ENCODE measurements at places on chromosomes 6 and 20.
A peak's percentile ranks its signal among the peaks of the same experiment; 100 is the strongest.

GRCh38 chr6:165274611-165275010 lies 34.8 kb downstream of the C6orf118 start:
- DNase-seq = no peak

- no peak for DNase-seq
These were observed 19.6 kb downstream of the ZBTB46 start for GRCh38 chr20:63811491-63811875.

- no peak for DNase-seq
These were observed 47.3 kb downstream of the ZFAND3 start for GRCh38 chr6:37866590-37867507.

DNA sequence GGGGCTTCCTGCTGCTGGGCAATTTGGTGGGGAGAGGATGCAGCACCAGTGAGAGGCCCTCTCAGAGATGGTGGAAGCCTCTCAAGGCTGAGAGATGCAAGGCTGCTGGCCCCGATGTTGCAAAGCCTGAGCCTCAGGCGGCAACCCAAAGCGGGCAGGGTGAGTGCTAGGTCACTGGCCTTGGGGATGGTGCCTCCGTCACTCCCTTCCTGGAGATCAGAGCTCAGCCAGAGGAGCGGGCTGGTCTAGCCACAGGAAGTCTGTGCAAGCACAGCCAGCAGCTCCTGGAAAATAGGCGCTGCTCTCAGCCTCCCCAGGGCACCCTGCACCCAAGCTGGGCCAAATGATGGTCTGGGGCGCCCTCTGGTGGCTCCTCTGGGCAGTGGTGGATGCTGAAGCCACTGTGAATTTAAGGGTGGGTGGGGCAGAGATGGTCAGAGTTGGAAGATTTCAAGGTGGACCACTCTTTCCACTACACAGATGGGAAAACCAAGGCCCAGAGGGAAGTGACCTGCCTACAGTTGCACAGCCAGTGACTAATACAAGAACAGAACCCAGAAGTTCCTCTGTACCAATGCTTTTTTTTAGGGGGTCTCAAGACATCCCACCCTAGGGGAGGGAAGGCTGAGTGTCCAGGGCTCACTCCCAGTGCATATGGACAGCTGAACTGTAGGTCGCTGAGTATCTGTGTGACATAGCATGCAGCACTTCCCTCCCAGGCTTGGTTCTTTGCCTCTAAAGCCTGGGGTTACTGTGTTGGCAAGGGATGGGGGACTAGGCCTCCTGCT lies 20.8 kb downstream of the C20orf203 start:
- DNase-seq = peak; percentile 71

- DNase-seq = no peak
These were observed 74.0 kb upstream of the GLP1R start for GRCh38 chr6:38974389-38975151.

GRCh38 chr20:58130581-58130980 lies 97.9 kb downstream of the ANKRD60 start:
- DNase-seq = no peak

GRCh38 chr6:42406306-42407280 lies 45.1 kb downstream of the TRERF1 start:
- DNase-seq = no peak

- no peak for DNase-seq
These were observed 254.8 kb downstream of the CDC5L start for GRCh38 chr6:44642349-44642748.

- no peak for DNase-seq
These were observed 76.3 kb downstream of the MTFR2 start for GRCh38 chr6:136173519-136174507.

DNA sequence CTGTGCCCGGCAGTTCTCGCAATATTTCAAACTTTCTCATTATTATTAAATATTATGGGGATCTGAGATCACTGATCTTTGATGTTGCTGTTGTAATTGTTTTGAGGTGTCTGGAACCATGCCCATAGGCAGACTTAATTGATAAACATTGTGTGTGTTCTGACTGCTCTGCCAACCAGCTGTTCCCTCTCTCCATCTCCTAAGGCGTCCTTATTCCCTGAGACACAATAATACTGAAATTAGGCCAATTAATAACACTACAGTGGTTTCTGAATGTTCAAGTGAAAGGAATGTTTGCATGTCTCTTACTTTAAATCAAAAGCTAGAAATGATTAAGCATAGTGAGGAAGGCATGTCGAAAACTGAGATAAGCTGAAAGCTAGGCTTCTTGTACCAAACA lies 7.6 kb downstream of the MAPK14 start:
- DNase-seq = no peak

- DNase-seq = no peak
These were observed 216.2 kb upstream of the PRSS16 start for GRCh38 chr6:27031302-27031701.

DNA sequence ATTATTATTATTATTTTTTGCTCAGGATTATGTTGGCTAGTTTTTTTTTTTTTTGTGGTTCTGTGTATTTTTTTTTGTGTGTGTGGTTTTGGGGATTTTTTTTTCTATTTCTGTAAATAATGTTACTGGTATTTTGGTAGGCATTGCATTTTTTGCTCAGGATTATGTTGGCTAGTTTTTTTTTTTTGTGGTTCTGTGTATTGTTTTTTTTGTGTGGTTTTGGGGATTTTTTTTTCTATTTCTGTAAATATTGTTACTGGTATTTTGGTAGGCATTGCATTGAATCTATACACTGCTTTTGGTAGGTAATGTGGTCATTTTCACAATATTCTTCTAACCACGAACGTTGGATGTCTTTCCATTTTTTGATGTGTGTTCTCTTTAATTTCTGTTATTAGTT lies 17.4 kb downstream of the PHF3 start:
- no peak for DNase-seq

DNA sequence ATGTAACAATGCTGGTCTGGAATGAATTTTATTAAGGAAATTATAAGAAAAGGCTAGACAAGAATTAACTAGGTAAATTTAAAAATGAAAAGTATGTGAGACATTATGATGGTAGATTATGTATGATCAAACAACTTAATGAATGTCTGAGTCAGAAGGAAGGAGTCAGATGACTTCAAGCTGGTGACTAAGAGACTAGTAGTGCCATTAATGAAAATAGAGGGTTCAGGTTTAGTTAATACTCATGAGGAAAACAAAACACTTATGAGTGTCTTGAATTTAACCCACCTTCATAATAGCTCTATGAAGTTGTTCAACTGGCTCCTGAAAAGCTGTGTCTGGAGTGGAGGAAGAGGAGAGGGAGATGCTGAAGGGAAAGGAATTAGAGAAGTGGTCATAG lies 256.3 kb downstream of the ADGRB3 start:
- DNase-seq = no peak

DNA sequence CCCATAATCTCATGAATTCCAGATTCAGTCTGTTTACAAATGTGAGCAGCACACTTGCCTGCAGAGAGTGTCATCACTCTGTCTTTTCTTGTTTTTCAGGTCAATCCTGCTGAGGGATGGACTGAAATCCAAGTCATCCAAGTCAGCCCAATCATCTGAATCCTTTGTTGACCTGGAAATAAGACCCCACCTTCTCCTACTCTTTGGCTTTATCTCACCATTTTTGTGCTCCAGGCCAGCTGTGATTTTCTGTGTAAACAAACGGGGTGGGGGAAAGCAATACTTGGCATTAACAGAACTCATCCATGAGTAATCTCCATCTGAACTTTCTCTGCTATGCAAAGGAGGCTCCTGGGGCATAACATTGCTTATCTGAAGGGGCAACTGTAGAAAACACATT lies 16.9 kb upstream of the GSTA4 start:
- no peak for DNase-seq

DNA sequence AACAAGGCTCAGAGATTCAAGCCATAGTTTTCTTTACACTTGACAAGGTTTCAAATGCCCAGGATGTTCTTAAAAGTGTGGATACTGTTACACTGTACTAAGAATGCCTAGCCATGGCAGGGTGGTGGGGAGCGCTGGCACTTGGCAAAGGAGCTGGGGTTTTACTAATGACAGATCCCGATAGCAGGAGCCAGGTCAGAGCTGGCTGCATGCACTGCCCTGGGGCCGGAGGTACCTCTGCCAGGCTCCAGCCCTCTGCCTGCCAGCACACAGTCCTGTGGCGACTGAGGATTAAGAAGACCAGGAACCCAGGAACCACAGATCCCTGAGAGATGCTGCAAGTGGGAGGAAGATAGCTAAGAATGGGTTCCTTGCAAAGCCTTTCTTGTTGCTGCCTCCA lies 260.3 kb downstream of the ALDH8A1 start:
- DNase-seq = no peak

- DNase-seq = no peak
These were observed 124.1 kb upstream of the RPS6KA2 start for GRCh38 chr6:166751051-166751595.

DNA sequence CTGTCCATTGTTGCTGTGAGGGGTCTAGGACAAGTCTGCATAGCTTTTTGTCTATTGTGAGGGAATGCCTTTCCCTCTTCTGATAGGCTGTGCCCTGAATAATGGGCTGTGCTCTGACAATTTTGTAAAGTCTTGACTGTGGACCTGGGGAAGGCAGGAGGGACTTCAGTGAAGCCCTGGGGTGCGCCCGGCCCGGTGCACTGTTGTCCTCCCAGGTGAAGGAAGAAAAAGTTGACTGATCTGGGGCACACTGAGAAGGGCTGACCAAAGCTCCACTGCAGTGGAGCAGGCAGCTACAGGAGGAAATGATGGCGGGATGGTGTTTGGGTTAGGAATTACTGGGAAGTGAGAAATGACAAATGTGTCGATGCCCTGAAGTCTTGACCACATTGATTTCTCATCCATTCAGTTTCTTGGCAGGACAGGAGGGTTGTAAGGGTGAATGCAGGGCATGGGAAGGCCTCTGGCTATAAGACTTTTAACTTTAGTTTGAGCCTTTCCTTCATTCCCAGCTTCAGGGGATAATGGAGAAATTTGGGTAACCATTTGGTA lies 224.0 kb upstream of the CST7 start:
- DNase-seq = no peak

GRCh38 chr6:3209114-3210023 lies 18.1 kb downstream of the TUBB2B start:
- DNase-seq = no peak

GRCh38 chr20:44430270-44431065 lies 45.2 kb upstream of the TTPAL start:
- no peak for DNase-seq

DNA sequence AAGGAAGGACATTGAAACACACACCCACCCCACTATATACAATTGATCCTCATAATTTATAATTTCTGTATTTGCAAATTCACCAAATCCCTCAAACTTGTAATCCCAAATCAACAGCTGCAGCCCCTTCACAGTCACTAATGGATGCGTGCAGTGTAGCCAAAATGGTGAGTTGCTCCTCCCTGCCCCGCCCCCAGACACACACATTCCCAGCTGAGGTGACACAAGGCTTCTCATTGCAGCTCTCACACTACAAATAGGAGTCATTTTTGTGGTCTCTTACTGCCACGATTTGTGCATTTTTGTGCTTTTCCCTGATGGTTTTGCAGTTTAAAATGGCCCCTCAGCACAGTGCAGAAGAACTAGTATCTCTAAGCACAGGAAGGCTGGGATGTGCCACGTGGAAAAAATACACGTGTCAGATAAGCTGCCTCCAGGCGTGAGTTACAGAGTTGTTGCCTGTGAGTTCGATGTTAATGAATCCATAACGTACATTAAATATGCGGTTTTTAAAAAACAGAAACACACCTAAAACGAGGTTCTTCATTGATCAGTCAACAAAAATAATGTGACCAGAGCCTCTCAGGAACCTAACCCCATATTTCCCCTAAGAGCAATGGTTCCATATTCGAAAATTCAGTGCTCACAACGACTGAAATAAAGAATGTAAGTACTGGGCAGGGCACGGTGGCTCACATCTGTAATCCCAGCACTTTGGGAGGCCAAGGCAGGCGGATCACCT lies 8.2 kb downstream of the ATP9A start:
- DNase-seq = no peak

DNA sequence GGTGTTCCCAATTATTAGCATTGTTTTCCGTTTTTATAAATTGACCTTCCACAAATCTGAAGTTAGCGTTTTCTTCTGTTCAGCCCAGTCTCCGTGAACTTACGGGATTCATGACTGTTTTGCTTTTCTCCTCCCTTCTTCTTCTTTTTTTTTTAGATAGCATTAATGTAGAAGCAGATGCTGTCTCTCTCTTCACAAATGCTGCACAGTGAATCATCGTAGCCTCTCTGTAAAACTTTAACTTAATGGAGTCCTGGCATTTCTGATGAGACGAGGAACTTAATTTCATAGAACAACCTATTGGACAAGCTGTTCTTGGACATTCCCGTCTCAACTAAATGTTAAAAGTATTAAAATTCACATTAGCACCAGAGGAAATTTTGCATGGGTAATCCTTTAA lies 138.0 kb upstream of the EEF1E1 start:
- DNase-seq = no peak

- DNase-seq = peak; percentile 62
These were observed 14.3 kb downstream of the CAPN11 start for GRCh38 chr6:44172731-44173500.

- DNase-seq = no peak
These were observed 2.5 kb upstream of the SRC start for GRCh38 chr20:37343212-37343993.

DNA sequence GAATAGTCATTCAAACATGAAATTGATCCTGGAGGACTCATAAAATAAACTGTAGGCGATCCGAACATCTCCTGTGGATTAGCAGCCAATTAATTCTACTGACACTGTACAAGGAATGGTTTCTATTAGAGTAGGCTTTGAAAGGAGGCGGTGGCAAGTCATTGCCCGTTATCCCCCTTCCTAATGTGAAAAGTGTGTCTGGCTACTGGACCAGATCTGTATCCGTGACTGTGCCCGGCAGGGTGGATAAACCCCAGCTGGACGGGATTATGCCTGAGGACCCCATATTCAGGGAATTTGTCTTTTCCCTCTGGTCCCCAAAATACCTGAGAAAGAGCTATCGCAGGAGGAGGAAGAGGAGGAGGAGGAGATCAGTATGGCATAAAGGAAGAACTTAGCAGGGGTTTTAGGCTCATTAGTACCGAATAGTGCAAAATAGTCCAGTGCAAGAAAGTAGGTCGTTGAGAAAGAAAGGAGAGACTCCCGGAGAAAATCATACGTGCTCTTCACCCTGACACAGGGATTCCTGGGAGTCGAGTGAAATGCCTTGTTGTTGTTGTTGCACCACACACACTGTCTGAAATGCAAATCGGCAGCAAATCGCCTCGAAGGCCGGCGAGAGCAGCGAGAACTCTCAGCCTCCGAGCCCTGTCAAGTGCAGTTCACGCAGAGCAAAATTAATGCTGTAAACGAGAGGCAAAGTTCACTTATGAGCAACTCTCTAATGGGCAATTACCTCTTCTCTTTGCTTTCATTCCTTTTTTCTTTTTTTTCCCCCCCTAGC lies 178.9 kb upstream of the ARID1B start:
- no peak for DNase-seq

DNA sequence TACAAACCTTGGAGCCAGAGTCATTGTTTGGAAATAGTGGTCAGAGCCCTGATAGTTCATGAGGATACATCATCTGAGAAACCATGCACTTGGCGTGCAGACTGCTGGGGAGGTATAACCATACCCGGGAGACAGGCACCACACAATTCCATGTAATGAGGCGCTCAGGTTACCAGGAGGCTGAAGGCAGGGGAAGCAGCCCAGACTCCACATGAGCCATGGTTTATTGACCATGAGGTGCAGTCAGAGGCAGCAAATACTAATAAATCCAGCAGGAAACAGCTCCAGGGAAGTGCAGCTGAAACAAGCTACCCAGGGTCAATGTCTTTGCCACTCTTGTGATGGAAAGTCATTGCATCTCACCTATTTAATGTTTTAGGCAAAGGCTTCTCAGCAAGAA lies 156.0 kb downstream of the TBC1D7 start:
- no peak for DNase-seq

Data from hippocampal formation (tissue), 2 donors.